Suppressor macrophage treated with lipopolysaccharide for 1 hour (primary cell): ENCODE measurements at places on chromosomes 3 and 15.

GRCh38 chr3:53591646-53592045 lies 97.2 kb downstream of the CACNA1D start:
- no peak for DNase-seq

DNA sequence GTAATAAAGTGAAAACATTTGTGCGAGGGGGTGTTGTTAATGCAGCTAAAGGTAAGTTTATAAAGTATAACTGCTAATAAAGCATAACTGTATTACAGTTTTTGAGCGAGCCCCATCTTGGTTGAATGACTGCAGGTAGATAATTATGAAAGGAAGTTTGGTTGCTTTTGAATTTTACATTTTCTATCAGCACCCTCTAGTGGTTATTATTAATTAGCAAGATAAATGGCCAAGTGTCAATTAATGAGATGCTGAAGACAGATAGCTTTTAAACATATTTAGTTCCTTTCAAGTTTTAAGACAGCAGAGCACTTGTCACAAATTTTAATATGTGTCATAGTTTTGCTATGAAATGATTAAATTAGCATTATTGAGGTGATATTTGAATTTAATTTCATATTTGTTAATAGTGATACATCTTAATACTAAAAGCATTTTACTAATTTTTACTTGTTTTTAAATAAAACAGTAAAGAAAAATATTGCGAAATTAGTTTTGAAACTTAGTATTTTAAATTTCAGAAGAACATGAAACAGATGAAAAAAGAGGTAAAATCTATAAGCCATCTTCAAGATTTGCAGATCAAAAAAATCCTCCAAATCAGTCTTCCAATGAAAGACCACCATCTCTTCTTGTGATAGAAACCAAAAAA lies 15.1 kb downstream of the U2SURP start:
- no peak for DNase-seq

DNA sequence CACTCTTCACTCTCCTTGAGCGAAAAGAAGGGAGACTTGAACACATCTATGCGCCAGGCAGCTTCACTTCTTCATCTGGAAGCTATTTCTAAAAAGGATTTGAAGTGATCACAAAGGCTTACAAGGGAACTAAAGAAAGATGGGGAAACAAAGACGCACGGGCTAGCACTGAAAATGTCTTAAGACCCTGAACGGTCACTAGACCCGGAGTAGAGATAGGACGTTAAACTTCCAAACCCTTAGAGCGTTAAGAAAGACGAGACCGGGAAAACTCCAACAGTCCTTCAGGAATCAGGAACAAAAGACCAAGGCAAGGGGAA lies 47.5 kb upstream of the EPHB3 start:
- DNase-seq = no peak

DNA sequence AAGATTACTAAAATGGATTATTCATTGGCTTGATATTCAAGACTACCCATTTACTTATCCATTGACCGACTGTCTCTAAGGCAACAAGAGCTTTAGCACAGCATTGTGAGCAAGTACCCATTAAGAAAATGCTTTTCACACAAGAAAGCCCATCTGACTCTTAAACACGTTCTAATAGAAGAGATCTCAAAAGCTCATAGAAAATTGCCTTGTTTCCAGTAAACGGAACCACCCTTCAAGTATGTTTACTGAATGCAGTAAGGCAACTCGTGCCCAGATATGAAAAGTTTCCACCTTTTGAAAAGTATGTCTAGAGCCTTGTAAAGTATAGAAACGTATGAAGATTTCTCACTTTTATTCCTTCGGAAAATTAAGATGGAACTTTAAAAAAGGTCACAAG lies 655.3 kb upstream of the ALCAM start:
- DNase-seq = no peak

GRCh38 chr3:153400641-153401040 lies 238.6 kb downstream of the RAP2B start:
- peak; percentile 1 for DNase-seq

- DNase-seq = peak; percentile 45
Measured at GRCh38 chr15:48722764-48723661, 77.5 kb upstream of the FBN1 start.

- no peak for DNase-seq
Measured at GRCh38 chr15:90807074-90807785, 61.2 kb upstream of the FURIN start.

DNA sequence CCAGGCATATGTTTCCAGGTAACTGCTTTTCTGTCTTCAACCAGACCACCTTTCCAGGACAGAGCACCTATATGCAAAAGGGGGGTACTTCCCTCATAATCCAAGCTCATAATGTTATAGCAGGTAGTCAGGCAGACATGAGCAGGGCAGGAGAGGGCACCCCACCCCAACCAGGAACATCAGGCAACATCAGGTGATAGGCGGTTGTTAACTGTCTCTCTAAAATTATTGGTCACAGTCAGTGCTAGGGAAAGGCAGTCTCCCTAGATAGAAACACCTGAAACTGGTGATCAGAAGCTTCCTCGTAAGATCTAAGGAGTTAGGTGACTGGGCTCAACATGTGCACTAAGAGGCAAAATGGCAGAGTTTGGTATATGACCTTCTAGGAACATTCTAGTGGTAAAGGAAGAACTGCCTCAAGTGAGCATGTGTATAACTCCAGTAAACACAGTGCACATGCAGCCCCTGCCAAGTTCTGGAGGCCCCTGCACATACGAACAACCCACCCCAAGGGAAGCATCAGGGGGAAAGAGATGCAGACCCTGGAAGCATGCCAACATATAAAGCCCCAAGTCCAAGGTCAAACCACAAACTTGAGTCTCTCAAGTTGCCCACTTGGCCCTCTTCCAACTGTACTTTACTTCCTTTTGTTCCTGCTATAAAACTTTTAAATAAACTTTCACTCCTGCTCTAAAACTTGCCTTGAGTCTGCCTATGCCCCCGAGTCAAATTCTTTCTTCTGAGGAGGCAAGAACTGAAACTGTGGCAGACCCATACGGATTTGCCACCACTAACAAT lies 270.9 kb downstream of the ULK4 start:
- no peak for DNase-seq

DNA sequence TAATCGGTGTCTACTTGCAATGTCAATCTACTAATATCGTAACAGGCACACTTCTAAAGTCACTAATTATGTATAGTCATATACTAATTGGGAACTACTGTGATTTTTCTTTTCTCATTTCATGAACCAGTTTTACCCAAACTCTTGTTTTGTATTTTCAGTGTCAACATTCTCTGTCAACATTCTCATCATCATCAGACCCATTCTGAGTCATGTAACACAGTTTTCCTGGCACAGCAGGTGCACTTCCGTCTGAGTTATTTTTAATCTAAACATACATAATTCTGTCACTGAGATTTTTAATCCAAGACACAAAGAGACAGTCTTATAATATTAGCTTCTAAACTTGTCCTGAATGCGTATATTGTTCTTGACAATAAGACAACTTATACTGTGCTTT lies 205.1 kb upstream of the EIF1B start:
- DNase-seq = no peak

DNA sequence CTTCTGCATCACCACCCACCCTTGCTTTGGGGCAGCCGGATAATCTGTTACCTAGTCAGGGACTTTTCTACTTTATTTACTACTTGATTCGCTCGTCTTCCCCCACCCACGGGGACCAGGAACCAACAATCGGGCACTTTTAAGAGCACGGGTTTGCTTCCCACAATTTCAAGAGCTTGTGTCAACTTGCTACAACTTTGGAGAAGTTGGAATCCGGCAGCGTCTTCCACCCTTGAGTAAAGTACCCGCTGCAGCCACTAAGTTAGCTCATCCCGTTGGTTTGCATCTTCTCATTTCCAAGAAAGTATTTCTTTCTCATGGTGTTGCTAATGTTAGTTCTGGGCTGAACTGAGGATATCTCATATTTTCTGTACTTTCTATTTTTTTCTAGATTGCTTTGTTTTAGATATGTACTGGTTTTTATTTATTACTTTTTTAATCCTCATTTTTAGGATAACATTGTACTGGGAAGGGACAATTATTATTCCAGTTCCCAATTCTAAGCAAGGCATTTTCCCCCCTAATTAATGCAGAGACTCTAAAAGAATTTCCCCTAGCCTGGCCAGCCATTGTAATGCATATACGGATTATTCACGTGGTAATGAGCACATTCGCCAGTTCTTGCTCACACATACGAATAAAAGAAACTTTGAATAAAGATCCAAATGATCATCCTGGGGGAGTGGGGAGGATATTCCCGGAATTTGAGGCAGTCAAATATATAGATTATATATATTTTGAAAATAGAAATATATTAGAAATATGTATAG lies 4.0 kb downstream of the SOX2 start:
- peak; percentile 42 for DNase-seq

DNA sequence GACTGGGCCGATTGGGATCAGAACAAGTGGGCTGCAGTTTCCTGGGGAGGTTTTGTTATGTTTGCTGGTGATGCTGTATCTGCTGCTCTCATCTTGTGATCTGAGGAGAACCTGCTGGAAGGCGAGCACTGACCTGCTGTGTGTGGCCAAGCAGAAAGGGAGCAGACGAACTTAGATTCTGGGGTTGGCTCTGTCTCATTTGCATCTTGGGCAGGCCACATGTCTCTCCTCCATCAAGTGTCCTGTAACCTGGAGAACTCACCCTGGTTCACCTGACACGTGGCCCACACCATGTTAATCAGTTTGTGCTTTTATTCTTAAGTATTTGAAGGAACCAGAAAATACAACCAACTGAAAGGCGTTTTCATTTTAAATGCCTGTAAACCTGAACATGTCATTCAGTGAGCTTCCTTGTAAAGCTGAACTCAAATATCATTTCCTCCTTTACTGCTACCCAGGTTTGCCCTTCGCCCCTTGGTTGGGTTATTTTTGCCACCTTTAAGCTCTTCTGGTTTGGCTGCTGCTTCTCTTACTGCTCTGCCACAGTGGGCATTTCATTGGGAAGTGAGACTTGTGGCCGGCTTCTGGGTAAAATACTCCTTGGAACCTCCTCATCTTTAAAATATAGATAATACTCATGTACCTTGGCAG lies 33.5 kb upstream of the TRAK1 start:
- no peak for DNase-seq

DNA sequence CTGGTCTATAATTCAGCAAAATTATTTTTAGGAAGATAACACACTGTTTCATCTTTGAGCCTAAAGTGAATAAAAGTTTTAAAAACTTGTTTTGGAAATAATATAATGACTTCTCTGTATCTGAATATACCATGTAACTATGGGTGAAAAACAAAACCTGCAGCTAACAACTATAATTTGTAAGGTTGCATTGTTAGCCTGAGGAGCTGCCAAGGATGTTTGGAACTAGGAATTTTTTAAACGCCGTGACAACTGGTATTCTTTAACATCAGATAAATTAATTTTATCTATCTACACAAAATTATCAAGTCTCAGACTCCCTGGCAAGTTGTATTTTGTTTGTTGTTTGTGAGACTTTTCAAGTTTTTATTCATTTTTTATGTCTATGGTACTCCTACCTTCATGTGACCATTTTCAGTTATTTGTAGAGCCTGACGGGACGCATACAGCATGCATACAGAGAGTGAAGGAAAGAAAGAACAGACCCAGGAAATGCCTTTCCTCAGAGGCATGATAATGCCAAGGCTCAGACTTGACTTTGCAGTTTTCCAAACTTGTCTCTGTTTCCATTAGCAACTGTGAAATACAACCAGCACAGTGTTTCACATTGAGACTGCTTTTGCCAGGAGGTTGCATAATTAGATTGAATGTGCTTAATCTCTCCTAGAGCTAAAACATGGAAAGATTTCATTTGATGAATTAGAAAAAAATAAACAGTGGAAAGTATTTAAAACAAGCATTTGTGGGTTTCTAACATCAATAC lies 60.8 kb upstream of the ARHGEF26 start:
- no peak for DNase-seq

DNA sequence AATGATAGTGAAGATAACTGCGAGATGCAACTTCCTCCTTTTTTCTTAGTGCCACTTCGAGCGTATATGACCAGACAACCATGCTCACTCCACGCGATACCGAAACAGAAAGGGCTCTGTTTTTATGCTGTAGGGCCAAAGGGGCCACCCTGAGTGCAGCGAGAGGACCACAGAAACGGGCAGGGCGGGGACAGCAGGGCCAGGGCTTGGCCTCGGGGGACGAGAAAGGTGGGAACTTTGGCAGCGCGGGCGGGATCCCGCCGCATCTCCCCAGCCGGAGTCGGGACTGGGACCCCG lies 483 bp downstream of the VPS13C start:
- DNase-seq = peak; percentile 88

GRCh38 chr3:126355777-126356372 lies 1.3 kb downstream of the KLF15 start:
- peak; percentile 43 for DNase-seq

DNA sequence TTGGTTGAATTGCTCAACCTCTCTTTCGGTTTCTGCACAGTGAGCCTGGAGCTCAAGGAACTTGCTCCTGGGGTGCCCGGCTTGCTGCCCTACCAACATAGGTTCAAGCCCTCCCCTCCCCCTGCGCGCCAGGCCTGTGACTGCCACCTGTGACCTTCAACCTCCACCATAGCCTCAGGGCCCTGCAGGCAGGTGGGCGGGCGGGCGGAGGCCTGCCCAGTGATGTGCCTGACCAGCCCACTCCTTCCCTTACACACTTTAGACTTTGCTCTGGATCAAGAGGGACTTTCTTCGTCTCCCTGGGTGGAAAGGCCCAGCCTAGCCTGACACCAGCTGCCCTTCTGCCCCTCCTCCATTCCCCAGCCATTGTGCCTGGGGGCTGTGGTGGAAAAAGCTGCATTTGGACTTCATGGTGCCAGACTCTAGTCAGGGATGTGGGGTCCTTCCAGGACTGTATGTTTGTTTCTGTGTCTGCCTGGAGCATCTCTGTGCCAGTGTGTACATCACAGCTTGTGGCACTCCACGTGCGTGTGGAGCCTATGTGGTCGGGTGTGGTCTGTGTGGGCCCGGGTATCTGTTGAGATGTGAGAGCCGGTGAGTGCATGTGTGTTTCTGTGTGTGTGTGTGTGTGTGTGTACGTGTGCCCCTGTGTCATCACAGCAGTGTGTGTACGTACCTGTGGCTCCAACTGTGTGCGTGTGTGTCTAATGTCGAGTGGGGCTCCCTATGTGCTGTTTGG lies 9.5 kb downstream of the PRKCD start:
- peak; percentile 90 for DNase-seq

DNA sequence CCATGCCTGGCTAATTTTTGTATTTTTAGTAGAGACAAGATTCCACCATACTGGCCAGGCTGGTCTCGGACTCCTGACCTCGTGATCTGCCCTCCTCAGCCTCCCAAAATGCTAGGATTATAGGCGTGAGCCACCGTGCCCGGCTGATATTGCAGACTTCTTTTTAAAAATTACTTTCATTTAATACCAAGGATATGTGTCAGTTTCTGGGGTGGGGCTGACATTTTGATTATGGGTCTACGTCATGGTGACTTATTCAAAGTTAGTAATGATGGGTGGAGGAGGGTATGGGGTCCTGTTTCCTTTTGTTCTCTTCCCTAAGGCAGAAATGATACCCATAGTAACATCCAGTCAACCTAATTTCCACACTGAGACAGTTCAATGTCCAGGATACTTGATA lies 34.7 kb downstream of the GBE1 start:
- DNase-seq = no peak

DNA sequence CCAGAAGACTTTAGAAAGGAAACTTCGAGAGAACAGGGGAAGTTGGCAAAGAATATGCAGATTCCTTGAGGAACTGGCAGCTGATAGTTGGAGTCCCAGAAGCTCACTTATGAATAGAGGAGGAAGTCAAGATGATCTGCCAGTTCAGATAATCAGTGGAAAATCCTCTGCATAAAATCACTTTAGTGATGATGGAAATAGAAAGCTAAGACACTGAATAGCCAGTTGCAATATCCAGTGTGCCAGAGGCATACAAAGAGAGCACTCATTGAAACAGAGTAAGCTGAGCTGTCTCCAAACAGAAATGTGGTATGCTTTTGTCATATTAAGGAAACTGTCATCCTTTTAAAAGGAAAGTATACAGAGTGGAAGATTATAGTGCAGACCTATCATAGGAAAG lies 1207.6 kb downstream of the OTOL1 start:
- DNase-seq = no peak
